ENCODE measurements at places on chromosomes 16 and 17. TPM values are rescaled to one million over a fixed set of nuclear protein-coding genes. Genes with fewer than 3 reads are reported as not detected.

The BCKDK gene
- total RNA-seq: 62.4 TPM

DNA sequence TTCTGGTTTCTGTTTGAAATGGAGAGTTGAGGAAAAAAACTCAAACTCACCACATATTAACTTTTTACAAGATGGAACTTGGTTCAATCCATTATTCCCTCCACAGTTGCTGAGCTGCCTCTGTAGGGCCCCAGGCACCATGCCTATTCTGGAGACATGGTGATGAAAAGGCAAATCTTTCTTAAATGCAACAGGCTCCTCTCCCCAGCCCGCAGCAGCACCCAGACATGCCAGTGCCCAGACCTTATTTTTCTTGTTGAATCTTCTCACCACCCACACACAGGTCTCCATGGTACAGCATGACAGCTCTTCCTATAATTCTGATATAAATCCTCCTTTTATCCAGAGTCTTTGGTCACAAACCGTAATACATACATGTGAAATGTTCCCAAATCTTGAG is 7.6 kb downstream of the CYTH1 start:
- H3K27me3 ChIP-seq: no peaks in the 10 kb centered on the region
- no peaks in the 10 kb centered on the region for H3K36me3 ChIP-seq
- DNase-seq: no peak
- no peak overlapping the region for H3K27ac ChIP-seq
- no peak overlapping the region for H3K4me3 ChIP-seq

GRCh38 chr17:31535581-31535981 is 144.1 kb downstream of the RAB11FIP4 start:
- no peak for DNase-seq
- H3K36me3 ChIP-seq: peaks cover 7% of the 10 kb centered on the region
- H3K27ac ChIP-seq: no peak overlapping the region

GRCh38 chr17:57445772-57446472 is 189.6 kb downstream of the MSI2 start:
- no peaks in the 10 kb centered on the region for H3K36me3 ChIP-seq
- no peak overlapping the region for H3K27ac ChIP-seq
- DNase-seq: no peak
- H3K27me3 ChIP-seq: peaks cover 6% of the 10 kb centered on the region
